Hematopoietic multipotent progenitor cell treated with erythropoietin and hydrocortisone succinate and interleukin-3 and kit ligand, for 6 days (in vitro differentiated cells): ENCODE measurements at places on chromosomes 1 and 21.

DNA sequence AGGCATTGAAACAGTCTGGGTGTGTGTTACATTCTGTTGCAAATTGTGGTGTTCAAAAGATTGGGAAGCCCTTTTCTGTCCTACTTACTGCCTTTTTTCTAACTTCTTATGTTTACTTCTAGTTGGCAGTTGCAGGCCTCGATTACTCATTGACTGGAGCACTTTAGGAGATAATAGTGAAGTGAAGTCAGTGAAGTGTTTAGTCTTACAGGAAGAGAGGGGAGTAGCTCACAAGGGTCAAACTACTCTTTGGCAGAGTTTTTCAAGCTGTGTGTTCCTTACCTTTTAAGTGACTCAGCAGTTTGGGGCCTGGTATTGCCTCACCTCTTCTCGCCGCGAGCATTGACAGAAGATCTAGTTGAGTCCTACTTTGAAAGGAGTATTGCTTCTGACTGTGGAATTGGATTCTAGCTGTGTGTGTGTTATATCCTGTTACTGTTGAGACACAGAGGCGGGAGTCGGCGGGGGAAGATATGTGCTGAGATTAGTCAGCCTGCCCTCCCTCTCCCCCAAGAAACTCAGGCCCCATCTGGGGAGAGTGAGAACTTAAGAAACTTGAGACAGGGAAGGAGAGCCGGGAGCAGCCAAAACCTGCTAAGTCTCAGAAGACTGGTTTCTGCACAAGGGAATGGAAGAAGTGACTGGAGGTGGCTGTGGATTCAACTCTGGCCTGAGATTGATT is 19.3 kb downstream of the AHCYL1 start:
- DNase-seq: peak; percentile 60

GRCh38 chr1:225617956-225618355 is 35.0 kb downstream of the ENAH start:
- no peak for DNase-seq

- no peak for DNase-seq
These were observed 32.3 kb upstream of the RALGPS2 start for GRCh38 chr1:178692564-178693327.

- peak; percentile 48 for DNase-seq
These were observed 2.2 kb downstream of the RUNX1 start for GRCh38 chr21:35046880-35047229.

DNA sequence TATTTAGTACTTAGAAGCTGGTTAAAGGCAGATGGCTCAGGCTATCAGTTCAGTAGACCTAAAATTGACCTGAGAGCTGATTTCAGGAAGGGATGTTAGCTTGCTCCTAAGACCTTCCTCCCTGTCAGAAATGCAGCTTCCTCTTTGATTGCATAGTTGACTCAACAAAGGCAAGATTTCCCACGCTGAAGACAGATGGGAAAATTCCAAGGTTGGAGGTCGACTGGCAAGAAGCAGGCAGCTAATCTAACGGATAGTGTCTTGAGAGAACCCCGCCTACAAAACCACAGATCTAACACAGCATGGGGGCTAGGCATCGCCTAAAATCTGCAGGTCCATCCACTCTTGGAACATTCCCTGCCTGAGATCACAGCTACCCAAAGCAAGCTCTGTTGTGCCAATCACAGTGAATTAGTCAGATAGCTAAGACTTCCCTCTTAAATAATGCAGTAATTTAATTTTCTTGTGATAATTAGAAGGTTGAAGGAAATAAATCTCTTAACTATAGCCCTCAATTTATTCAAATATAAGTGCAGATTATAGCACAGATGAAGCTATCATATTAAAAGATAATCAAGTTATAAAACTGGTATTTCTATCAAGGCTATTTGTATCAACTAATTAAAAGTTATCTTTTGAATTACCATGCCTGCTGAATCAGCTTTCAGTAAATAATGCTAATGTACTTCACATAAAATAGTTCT is 357.8 kb upstream of the SGIP1 start:
- no peak for DNase-seq

DNA sequence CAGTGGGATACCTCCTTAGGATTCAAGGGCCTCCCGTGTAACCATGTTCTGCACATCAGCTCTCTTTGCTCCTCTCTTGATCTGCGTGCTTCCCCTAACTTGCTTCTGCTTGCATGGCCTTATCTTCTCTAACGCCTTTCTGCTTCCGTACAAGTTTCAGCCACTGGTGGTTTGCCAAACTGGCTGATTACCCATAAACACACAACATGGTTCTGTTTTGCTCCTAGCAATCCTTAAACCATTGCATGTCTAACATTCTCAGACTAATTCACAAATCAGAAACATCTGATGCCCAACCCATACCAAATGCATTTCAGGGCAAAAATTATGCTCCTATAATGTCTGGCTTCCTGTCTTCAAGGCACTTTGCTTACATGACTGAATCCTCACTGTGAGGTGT is 166.4 kb downstream of the PBX1 start:
- peak; percentile 64 for DNase-seq

DNA sequence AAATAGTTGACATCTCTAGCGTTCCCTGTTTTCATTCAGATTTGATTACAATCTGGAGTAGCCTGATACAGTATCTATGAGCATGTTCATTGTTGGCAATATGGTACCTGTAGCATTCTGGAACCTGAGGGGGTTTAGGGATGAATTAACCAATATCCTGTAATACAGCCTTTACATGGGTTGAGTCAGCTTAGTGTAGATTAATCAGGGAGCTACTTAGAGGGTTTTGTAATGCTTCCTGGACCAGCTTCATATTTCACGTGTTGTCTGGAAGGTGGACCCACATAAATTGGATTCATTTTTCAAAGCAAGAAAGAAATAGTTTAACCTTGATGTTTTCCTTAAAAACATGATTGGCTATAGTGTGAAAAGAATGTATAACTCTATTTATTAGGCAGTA is 3.6 kb downstream of the OTUD3 start:
- DNase-seq: no peak

GRCh38 chr1:233530665-233531386 is 83.1 kb upstream of the KCNK1 start:
- no peak for DNase-seq

DNA sequence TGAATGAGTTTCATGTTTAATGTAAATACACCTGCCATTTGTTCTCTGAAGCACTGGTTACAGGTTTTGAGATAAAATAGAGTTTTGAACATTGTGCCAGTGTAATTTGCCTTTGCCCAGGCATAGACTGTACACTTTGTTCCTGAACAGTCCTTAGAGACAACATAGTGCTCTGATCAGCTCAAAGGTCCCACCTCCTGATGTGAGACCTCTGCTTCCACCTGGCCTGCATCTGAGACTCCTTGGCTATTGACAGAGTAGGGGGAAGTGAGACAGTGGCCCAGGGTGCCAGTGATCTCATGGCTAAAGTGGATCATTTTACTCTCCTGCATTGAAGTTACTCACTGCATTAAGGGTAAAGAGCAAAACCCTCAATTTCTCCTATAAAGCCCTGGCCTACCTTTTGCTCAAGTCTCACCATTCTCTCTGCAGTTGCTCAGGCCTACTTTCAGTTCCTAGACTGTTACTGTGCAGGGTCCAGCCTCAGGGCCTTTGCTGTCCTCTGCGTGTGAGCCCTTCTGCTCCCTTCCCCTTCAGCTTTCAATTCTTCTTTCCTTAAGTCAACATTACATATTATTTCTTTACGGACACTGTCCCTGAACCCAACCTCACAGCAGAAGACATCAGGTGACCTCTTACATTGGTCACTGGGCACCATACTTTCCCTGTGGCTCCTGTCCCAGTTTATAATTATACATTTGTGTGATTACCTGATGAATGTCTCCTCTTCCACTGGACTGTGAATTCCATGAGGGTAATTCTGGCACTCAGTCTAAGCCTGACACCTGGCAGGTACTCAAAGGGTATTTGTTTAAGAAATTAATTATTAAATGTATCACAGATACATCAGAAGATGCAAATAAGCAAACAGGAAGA is 142.9 kb downstream of the ROR1 start:
- DNase-seq: no peak

- no peak for DNase-seq
These were observed 268.2 kb upstream of the NR5A2 start for GRCh38 chr1:199759268-199759730.

- peak; percentile 53 for DNase-seq
These were observed 573 bp downstream of the KLHL21 start for GRCh38 chr1:6601923-6602668.

- DNase-seq: no peak
These were observed 56.4 kb upstream of the RGS7 start for GRCh38 chr1:241413386-241413785.

- peak; percentile 27 for DNase-seq
These were observed 134.4 kb downstream of the LRRC7 start for GRCh38 chr1:69702085-69702484.

- no peak for DNase-seq
These were observed 79.5 kb downstream of the NUF2 start for GRCh38 chr1:163401211-163401610.

DNA sequence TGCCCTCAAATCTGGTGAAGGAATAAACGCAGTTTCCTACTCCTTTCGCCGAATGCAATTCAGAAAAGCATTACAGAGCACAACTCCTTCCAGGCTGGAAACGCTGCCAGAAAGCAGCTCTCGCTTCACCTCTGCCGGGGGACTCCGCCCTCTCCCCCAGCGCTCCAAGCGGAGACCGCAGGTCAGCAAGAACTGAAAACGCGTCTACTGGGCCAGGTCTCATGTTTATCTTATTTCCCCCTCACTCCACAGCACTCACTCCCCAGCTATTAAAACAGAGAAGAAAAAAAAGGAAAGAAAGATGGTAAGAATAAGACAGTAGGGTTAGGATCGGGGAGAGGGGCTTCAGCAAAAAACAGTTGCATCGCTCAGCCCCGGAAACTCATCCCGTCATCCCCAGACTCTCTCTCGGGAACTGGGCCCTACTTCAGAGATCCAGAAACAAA is 833 bp upstream of the RCOR3 start:
- DNase-seq: peak; percentile 92

DNA sequence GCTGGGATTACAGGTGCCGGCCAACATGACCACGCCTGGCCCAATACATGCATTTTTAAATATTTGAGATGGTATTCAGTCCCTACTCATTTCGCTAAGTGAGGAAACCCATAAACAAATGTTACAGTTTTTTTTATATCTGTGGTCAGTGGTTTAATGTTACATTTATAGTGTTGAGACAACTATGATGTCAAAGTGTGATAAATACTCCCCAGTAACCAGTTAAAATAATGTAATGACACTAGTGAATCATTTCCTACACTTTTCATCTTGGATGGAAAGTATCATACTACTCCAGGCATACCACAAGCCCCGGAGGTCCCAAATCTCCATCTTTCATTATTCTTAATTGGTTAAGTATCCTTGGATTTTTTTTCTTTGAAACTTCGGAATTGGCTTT is 87.5 kb upstream of the KIF26B start:
- DNase-seq: no peak

GRCh38 chr1:172670791-172671190 is 11.9 kb downstream of the FASLG start:
- no peak for DNase-seq

- DNase-seq: no peak
These were observed 43.6 kb downstream of the CTTNBP2NL start for GRCh38 chr1:112439592-112439991.

DNA sequence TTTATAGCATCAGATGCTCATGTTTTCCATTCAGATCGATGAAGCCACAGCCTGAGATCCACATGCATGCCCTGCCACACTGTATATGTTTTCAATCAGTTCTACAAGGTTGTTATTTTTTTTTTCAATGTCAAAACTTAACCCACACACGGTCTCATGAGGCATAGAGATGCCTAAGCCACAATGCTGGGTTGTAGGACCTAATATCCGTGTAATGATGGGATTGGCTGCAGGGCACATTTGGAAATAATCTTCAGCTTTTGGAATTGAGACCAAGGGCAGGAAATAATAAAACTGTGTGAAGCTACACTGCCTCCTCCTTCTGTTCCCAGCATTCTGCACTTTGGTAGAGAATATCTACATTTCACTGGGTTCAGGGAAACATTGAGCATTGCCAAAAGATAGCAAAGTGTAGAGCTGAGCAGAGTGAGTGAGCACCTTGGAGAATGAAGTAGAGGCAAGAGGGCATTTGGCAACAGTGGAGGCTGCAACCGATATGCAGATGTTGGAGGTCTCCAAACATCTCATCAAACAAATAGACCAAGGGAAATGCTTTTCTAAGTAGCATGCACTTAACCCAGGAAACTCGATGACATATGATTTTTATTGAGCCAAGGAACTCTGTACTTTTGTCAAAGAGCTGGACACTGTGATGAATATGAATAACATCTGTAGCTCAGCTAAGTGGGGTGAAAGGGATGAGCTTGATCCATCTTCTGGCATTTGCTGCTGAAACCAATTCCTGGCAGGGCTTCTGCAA is 176.7 kb downstream of the LYPLAL1 start:
- DNase-seq: no peak

GRCh38 chr1:109396871-109397580 is 692 bp downstream of the SORT1 start:
- no peak for DNase-seq

- no peak for DNase-seq
These were observed 24.9 kb upstream of the MAP1LC3C start for GRCh38 chr1:242023805-242024204.

DNA sequence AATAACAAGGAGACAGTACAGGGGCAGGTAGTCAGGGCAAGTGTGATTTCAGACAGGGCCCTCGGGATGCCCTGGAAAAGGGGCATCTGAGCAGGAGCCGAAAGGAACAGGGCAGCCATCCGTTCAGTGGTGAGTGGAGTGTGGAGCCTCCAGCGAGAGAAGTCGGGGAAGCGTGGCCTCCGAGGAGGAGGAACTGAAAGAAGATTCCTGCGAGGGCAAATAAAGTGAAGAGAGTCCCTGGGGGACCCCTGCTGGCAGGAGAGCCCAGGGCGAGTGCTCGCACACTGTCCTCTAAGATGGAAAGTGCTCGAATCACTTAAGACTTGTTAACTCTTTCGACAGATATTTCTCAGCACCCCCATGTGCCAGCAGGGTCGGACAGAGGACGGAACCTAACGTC is 3.5 kb upstream of the UTS2 start:
- DNase-seq: peak; percentile 65
